ENCODE measurements at places on chromosomes 12 and 14. TPM values are rescaled to one million over a fixed set of nuclear protein-coding genes. Genes with fewer than 3 reads are reported as not detected.

GRCh38 chr12:76745343-76745742 lies 18.6 kb upstream of the ZDHHC17 start:
- DNase-seq, result no peak

GRCh38 chr12:106139422-106140171 lies 843 bp upstream of the NUAK1 start:
- DNase-seq, result peak; percentile 60

The KRT79 gene
- not detected for total RNA-seq

DNA sequence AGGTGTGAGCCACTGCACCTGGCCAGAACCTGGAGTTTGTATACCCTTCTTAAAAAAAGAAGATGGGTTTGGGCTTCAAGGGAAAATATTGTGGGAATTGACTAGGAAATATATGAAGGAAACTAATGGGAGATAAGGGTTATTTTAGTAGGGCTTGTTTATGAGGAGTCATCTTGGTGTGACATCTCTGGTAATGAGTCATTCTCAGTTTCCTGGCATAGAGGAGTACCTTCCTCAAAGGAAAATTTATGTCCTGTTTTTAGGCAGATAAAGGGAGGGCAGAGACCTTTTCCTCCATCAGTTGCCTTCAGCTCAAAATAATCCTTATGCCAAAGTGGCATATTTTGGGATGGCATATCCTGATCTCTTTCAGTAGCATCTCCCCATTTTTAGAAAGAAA lies 30.6 kb upstream of the NFKBIA start:
- peak; percentile 11 for DNase-seq

GRCh38 chr14:71465316-71465715 lies 466.9 kb upstream of the RGS6 start:
- DNase-seq, result peak; percentile 54

- DNase-seq, result no peak
These were observed 47.4 kb upstream of the C14orf180 start for GRCh38 chr14:104532191-104532555.

DNA sequence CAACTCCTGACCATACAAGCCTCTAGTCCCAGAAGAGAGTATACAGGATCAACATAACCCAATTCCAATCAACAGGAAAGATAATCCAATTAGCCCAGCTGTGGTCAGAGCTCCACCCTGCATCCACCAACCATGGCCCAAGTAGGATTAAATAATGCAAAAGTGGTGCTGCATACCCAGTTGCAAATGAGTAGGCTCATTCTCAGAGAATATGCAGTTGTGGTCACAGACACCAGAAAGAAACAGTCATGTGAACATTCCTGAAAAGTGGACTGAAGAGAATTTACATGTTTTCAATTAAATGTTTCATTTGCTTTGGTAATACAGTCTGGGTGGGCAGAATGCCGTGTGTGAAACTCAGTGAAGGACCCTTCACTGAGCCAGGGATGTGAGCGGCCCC lies 167.2 kb upstream of the BMP4 start:
- DNase-seq, result no peak

The NGB gene
- total RNA-seq, result not detected

DNA sequence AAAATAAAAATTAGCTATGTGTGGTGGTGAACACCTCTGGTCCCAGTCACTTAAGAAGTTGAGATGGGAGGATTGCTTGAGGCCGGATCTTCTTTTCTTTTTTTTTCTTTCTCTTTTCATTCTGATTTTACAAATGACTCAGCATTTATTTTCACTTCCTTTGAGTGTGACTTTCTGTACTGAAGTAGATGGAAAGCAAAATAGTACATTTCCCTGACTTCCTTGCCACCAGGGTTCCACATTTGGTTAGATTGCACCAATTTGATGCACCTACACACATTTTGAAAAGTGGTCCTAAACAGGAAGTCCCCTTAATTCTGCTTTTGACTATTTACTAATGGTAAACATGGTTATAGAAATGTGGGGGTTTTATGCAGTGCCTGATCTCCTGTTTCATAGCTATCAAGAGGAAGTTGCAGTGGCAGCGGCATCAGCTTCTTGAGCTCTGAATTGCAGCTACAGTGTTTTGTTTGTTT lies 13.0 kb upstream of the LEMD3 start:
- DNase-seq, result no peak

The FOXA1 gene
- not detected for total RNA-seq

DNA sequence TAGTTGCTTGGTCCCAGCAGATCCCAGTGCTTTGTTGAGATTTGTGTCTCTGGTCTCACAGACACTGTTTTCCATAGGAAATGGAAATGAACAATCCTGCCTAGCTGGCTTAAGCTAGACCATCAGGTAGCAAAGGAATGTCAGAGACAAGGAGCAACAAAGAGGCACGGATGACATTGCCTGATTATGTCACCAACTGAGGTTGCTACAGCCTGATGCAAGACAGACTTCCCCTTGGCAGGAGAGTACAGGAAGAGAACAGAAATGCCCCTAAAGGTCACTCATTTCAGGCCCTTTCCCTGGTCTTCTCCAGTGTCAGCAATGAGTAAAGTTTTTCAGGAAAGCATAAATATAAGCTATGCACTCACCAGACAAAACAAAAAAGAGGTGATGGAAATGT lies 2.0 kb upstream of the PRB2 start:
- DNase-seq, result no peak

DNA sequence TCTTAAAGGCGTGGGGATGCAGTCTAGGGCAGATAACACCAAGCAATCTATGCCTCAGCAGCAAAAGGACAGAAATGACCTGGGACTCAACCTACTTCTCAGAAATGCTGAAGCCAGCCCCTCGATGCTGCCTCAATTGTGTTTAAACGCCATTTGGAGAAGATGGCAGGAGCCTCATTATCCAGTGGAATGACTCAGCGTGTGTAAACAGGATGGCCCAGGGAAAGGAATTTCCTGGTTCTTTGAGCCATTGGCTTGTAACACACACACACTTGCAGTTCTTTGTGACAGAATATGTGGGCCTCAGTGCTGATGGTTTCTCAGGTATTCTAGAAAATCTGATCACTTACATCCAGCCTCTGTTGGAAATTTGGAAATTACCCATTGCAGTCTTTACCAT lies 154.3 kb downstream of the NTF3 start:
- no peak for DNase-seq

- DNase-seq, result no peak
These were observed 274.2 kb downstream of the ETNK1 start for GRCh38 chr12:22899184-22899583.

- no peak for DNase-seq
These were observed 109.2 kb downstream of the PRMT8 start for GRCh38 chr12:3600039-3600720.

The FAR2 gene
- 22.5 TPM for total RNA-seq

DNA sequence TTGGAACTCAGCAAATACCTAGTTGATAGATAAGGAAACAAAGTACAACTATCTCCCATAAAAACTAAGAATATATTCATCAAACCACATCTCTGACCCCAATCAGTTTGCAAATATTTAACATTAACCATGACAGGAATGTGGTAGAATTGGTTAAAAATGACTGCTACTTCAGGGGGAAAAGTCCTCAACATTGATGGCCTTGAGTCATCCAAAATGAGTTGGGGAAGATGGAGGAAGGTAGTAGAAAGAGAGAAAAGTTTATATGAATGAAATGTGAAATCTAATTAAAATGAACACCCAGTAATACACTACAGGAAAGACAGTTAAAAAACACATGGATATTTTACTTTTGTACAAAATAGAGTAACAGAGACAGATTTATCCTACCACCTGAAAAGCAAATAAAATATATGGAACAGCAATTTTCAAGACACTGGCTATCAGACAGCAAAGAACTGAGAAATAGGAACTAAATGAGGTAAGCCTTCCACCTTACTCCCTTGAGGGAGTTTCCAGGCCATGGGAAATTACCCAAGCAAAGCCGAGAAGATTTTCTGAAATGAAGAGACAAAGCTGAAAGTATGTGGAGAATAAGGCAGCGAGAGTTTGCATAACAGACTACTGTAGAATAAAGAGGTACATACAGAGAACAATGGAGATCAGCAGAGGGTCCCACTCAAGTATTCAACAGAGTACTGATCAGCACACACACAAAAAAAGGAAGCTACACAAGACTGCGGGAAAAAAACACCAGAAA lies 49.6 kb downstream of the TC2N start:
- no peak for DNase-seq

GRCh38 chr14:86039176-86039575 lies 509.2 kb downstream of the FLRT2 start:
- no peak for DNase-seq
